Activated naive CD8-positive, alpha-beta T cell treated with anti-CD3 and anti-CD28 coated beads, Interleukin-2, amount 10 ng/mL, durations not matched to agents 7 days and 5 days (primary cell): ENCODE measurements at places on chromosomes 5 and 9. TPM values are rescaled to one million over a fixed set of nuclear protein-coding genes. Genes with fewer than 3 reads are reported as not detected.

Gene ELOVL7
- total RNA-seq = 0.57 TPM

Gene ARL15
- 9.8 TPM for total RNA-seq

Gene GRIN1
- total RNA-seq = not detected

Gene KIF20A
- 51.0 TPM for total RNA-seq

Gene NMUR2
- total RNA-seq = not detected

Gene ABO
- total RNA-seq = not detected

Gene NR5A1
- not detected for total RNA-seq

Gene APBA1
- total RNA-seq = 0.11 TPM

Gene SIT1
- 174 TPM for total RNA-seq

Gene SPARC
- 0.96 TPM for total RNA-seq

Gene IFNK
- not detected for total RNA-seq

Gene SPINK1
- not detected for total RNA-seq

Gene ARSK
- 4.6 TPM for total RNA-seq

Gene FIBCD1
- total RNA-seq = not detected

Gene PCDHGA7
- 0.26 TPM for total RNA-seq

Gene BOD1
- 23.1 TPM for total RNA-seq

Gene TARS1
- total RNA-seq = 168 TPM

Gene TICAM2
- total RNA-seq = 1.7 TPM

Gene NTRK2
- not detected for total RNA-seq

Gene BRINP1
- total RNA-seq = not detected

Gene INSL4
- total RNA-seq = not detected

Gene ERP44
- total RNA-seq = 15.2 TPM

Gene COX7C
- total RNA-seq = 484 TPM

Gene PKD2L2
- not detected for total RNA-seq

Gene CBY3
- 0.40 TPM for total RNA-seq

Gene LECT2
- not detected for total RNA-seq

Gene PDE6A
- total RNA-seq = not detected

Gene NR6A1
- 0.11 TPM for total RNA-seq

Gene BAAT
- total RNA-seq = not detected

Gene IDNK
- 9.8 TPM for total RNA-seq

Gene CD14
- total RNA-seq = 3.5 TPM

Gene ITGA1
- total RNA-seq = 21.7 TPM

Gene SHOC1
- total RNA-seq = not detected

Gene EEIG1
- 366 TPM for total RNA-seq

Gene MSX2
- not detected for total RNA-seq

Gene RASEF
- not detected for total RNA-seq

Gene HAND1
- not detected for total RNA-seq

Gene WDR38
- total RNA-seq = not detected

Gene GDF9
- 0.77 TPM for total RNA-seq

Gene C9orf50
- not detected for total RNA-seq

Gene OSTF1
- total RNA-seq = 99.9 TPM

Gene SPATA9
- total RNA-seq = not detected

Gene MCC
- 3.8 TPM for total RNA-seq

Gene ANKRD34B
- not detected for total RNA-seq
